Hematopoietic multipotent progenitor cell treated with erythropoietin and hydrocortisone succinate and interleukin-3 and kit ligand, for 4 days (in vitro differentiated cells): ENCODE measurements at places on chromosomes 7 and 10.

DNA sequence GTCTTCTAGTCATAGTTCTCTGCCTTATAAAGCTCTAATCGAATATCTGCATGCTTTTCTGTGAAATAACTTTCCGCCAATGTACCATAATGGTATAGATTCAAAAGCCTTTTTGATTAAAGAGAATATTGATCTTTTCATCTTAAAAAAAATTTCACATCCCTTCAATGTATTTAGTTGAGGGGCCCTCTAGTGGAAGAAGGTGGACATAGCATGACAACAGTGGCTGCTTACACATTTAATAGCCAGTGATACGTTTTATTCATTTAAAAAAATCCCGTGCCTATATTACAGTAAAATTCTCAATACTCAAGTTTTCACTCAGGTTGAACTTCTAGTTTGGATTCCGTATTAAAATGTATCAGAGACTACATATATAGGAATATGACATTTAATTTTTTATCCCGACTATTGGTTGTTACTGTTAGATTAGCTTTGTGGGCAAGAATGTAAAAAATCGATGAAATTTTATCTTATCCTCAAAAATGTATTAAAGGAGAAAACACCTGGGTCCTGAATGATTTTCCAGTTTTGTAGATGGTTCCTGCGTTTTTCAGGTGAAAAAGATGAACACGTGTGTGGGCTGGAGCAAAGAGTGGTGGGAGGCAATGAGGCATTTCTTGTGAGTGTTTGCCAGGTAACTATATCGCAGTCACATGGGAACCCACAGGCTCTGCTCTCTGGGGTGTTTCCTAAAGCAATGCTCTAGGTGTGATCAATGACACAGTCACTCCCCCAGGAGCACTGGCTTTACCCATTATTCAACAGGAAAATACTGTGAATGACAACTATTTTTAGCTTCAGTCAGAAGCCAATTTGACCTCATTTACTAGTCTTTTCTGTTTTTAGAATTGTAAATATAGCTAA is 24.1 kb upstream of the PNLIP start:
- DNase-seq, result peak; percentile 66

- peak; percentile 76 for DNase-seq
These were observed 59.4 kb upstream of the MXI1 start for GRCh38 chr10:110147961-110148360.

GRCh38 chr7:43077732-43078391 is 34.6 kb upstream of the HECW1 start:
- DNase-seq, result no peak

GRCh38 chr7:92586841-92587240 is 3.3 kb downstream of the FAM133B start:
- DNase-seq, result peak; percentile 47

- peak; percentile 30 for DNase-seq
These were observed 370.7 kb upstream of the MGMT start for GRCh38 chr10:129096065-129096984.

GRCh38 chr7:21142081-21142480 is 285.8 kb upstream of the SP4 start:
- no peak for DNase-seq

DNA sequence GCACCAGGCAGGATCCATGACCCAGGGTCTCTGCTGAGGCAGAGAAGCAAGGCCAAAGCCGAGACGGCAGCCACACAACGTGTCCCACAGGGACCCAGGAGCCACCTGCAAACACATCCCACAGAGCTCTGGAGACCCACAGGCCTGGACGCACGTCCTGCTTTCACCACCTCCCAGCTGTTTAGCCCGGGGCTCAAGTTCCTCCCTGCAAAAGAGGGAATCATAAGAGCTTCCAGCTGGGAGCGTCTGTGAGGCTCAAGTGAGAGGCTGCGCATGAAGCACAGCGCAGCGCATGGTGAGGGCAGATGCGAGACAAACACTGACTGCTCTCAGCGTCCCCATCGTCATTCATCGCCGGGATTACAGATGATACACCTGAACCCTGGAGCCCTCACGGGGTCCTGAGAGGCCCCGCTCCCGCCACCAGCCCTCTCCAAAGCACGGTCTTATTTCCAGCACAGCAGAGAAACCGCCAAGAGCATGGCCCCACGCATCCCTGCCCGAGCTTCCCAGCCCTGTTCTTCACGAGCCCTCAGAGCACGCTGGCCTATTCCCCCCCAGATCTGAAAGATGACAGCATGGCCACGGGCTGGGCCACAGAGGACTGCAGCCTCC is 88.7 kb downstream of the MAD1L1 start:
- DNase-seq, result no peak
